ENCODE measurements at places on chromosomes 16 and 17.

GRCh38 chr17:45836047-45837044 lies 8.3 kb upstream of the SPPL2C start:
- no peak for DNase-seq

GRCh38 chr17:65374966-65375365 lies 186.5 kb downstream of the AXIN2 start:
- DNase-seq = no peak

DNA sequence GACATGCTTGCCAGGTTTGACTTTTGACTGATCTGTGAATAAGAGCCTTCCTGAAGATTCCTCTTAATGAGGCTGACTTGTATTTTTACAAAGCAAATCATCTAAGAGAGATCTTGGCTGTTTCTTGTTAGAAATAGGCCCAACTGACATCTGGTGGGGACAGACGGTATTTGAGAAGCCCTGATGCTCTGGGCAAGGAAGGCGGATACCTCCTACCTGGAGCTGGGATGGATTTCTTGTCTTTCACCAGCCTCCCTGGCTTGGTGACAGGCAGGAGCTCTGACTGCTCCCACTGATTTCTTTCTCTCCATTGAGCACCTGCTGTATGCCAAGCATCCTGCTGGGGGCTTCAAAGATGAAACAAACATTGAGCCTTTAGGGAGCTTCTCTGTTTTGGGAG lies 40.4 kb downstream of the AKAP1 start:
- no peak for DNase-seq

DNA sequence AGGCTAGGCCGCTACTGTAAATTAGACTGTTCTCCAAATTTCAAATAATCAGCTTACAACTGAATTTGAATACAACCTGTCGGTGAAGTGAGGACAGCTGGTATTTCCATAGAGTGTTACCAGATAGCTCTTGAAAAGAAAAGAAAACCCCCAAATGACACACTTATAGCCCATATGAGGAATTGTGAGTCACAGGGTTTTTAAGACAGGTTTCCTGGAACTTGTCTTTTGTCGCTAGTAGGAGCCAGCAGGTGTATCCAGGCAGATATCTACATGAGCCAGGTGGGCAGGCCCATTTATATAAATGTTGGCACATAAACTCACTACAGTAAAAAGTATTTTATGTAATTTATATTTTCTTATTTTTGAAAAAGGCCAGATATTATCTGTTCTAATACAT lies 24.0 kb downstream of the TNRC6A start:
- no peak for DNase-seq

DNA sequence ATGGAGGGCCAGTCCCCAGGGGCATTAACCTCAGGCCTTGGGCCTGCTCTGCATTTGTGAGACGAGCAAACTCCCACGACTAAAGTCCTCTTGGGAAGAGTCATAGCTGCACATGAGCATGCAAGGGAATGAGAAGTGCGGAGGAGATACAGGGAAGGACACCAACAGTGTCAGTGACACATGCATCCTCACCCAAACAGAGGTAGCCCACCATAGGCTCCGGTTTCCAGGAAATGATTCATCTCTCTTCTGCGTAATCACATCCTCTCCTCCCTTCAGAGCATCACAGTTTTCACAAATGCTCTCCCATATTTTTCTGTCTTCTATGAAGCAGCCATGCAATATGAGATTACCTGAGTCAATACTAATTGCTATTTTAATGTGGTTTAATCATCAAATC lies 725.7 kb upstream of the GOT2 start:
- DNase-seq = no peak

DNA sequence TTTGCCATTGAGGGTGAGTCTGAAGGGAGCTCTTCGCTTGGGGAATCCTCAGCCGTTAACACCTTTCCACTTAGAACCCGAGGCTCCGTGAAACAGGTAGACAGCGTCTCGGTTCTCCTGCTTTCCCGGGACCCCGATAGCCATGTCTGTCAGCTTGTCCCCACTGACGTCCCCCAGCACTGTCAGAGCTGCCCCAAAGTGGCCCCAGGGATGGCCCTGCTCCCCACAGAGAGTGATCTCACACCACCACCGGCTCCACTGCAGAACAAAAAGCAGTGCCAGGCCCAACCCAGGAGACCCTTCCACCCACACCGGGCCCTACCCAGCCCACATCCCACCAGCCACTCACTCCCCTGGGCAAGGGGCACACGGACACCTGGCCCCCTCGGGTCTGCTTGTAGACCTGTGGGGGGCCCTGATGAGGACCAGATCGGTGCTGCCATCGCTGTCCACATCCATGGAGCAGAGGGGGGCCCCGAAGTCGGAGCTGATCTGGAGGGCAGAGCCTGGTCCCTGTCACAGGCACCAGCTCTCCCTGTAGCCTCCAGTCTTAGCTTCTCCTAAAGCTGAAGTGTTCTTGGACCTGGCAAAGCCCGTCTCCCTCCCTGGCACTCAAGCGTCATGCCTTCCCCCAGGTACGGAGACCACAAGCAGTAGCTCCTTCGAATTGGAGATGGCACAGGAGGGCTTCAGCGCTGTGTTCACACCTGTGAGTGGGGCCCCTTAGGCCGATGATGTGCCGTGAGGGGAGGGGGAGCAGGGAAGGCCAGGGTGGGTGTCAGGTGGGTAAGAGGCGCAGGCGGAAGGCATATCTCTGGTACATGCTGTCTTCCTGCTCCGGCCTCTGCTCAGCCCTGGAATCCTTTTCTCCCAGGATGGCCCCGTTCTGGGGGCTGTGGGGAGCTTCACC lies 6.5 kb downstream of the ITGAX start:
- DNase-seq = no peak

- no peak for DNase-seq
Measured at GRCh38 chr16:50802961-50803360, 61.1 kb downstream of the CYLD start.

DNA sequence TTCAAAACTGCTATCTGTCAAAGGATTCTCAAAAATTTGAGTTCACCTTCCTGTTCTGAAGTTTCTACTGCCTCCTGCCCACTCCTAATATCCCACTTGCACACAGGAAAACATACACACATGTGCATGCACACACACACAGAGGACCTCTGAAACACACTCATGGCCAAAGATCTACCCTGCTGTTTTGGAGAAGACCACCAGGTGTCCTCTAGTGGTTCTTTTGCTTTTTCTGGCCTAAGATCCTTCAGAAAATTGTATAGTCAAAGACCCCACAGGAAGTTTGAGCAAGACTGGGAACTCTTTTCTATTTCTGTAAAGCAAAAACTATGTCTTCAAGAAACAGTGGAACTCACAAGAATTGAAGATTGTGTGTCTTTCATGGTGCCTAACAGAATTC lies 90.2 kb downstream of the CDH8 start:
- DNase-seq = no peak

DNA sequence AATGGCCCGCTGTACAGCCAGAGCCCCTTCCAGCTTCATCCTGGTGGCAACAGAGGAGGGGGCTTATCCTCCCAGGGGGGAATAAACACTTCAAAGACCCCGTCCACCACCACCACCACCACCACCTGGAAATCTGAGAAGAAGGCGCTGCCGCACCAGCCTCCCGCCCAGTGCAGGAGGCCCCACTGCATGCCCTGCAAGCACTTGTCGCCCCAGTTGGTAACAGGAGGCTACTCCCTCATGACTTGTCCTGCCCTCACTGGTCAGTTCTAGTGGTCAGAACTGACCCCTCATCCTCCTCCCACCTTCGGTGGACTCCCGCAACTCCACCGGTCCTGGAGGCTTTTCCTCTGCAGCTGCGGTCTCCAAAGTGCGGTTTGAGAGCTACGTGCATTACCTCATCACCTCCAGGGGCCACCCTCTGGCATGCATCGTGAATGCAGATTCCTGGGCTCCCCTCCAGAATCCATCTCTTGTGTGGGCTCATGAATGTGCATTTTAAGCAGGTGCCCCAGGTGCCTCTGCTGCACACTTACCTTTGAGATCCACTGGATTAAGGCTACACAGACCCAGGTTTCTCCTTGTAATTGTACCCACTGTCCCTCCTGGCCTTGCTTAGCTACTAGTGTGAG lies 71.8 kb downstream of the SRCIN1 start:
- DNase-seq = no peak

DNA sequence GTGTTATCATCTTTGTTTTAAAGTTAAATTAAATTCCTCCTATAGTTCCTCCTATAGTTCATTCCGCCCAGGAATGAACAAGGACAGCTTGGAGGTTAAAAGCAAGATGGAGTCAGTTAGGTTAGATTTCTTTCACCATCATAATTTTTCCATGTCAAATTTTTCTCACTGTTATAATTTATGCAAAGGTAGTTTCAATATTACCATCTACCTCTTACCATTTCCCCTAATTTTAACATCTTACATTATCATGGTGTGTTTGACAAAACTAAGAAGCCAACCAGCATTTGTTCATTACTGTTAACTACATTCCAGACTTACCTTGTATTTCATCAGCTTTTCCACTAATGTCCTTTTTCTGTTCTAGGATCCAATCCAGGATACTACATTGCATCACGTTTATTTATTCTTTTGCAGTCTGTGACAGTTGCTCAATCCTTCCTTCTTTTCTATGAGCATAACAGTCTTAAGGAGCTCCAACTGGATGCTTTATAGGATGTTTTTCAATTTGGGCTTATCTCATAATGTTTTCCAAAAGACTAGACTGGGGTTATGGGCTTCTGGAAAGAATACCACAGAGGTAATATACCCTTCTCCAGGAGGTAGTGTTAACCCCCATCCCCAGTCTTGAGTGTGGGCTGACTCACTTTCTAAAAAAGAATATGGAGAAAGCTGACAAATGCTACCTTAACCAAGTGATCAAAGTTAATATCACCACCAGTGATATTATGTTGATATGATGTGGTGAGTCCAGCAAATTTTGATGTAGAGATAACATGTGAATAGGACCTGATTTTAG lies 158.5 kb downstream of the PPM1E start:
- DNase-seq = no peak

GRCh38 chr17:33463887-33464286 lies 170.8 kb upstream of the ASIC2 start:
- no peak for DNase-seq

DNA sequence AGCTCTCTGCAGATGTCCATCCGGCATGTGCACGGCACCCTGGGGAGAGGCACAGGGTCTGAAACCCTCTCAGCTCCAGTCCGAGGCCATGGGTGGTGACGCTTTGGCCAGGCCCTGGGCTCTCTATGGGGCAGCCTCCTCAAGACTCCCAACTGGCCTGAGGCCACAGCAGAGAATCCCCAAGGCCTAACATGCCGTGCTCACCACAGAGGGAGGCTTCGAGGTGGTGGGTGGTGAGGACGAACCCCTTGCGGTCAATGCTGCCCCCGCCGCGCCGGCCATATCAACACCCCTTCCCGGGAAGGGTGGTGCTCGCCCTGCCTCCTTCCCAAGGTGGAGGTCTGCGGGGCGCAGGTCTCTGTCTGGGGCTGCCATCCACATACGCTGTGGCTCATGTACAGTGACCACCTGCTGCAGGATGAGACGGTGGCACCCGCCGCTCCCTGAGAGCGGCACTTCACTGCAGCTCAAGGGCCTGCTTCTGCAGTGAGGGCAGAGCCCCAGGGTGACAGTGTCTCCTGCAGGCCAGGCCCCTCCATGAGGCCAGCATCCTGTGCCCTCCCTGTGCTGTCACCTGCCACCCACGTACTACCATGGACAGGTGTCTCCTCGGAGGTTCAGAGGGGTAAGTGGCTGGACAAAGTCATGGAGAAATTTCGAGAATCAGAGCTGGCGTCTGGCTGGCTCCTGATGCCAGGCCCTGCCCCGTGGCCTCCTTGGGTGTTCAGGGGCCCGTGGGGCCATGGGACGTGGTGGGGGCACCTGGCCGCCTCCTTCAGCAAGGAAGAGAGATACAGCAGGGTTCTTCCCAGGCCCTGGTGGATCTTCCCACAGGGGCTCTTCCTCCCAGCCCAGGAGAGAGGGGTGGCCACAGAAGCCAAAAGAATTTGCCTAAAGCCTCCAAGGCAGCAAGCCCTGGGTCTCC lies 54.6 kb upstream of the ACSF3 start:
- no peak for DNase-seq

DNA sequence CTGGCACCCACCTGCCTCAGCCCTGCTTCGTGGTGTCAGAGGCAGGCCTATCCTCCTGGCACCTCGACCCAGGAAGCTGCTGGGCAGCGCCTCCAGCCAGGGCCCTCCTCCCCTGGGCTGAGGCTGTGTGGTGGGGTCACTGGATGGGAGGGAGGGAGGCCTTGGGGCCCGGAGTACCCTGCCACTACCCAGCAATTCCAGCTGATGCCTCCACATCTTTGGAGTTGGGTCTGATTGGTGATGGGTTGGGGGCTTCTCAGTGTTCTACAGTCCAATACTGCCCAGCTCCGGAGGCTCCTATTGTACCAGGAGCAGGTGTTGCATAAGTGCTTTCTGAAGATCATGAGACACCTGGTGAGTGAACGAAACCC lies 48.0 kb downstream of the USP22 start:
- no peak for DNase-seq

Measured in hematopoietic multipotent progenitor cell treated with erythropoietin and hydrocortisone succinate and interleukin-3 and kit ligand, for 15 days (in vitro differentiated cells).